Gastroesophageal sphincter (tissue), 4 donors: ENCODE measurements at places on chromosomes 7 and 10.

DNA sequence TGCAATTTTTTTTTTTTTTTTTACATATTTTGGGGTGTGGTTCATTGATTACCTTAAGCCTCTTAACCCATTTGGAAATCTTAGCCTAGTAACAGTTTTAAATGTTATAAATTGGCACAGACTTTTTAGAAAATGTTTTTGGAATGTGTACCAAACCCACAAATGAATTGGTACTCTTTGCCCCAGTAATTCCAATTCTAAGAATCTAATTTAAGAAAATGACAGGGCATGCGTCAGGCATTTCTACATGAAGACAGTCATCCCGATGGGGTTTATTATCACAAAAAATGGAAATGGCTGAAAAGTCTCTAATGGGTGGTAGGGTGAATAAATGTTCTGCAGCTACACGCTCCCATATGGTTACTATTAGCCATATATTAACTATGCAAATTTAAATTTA is 54.9 kb downstream of the ITIH5 start:
- no peak for ATAC-seq

DNA sequence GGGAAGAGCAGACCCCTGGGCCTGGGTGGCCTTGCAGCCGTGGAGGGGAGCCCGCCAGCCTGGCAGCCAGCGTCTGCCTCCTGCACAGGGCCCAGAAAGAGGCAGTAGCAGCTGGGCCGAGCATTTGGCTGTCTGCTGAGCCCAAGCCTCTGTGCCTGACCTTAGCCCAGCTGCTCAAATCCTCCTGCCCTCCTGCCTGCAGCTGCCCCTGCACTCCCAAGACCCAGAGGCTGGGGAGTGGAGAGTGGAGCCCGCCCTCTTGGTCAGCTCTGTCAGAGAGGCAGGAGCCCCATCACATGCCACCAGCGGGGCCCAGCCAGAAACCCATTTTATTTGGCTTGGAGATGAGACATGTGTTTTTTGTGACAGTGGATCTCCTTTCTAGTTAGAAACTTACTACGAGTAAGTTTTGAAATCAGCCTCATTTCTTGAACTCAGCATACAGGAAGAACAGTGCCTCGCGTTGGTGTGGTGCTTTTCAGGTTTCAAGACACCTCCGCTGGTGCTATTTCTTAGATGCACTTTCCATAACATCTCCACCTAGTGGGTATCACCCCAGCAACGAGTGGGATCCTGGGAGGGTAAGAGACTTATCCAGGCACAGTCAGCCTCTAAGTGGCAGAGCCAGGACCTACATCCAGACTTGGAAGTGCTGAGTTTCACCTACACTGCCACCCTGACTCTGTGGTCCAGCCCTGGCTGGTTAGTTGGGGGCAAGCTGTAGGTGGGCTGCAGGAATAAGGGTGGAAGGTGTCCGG is 477.1 kb downstream of the RPS24 start:
- no peak for ATAC-seq

GRCh38 chr7:98913612-98914011 is 35.3 kb downstream of the TRRAP start:
- no peak for ATAC-seq

GRCh38 chr10:71998840-71999194 is 34.6 kb downstream of the CHST3 start:
- peak; percentile 68 for ATAC-seq

GRCh38 chr10:21263263-21263803 is 262.1 kb downstream of the SKIDA1 start:
- no peak for ATAC-seq

- no peak for ATAC-seq
Observed at GRCh38 chr10:44572146-44572545, 187.2 kb upstream of the CXCL12 start.
